ENCODE measurements at places on chromosomes 11 and 22.
A peak's percentile ranks its signal among the peaks of the same experiment; 100 is the strongest.

- no peak for DNase-seq
These were observed 64.6 kb upstream of the SESN3 start for GRCh38 chr11:95295382-95296149.

- no peak for DNase-seq
These were observed 13.1 kb downstream of the LARGE2 start for GRCh38 chr11:45935349-45936064.

DNA sequence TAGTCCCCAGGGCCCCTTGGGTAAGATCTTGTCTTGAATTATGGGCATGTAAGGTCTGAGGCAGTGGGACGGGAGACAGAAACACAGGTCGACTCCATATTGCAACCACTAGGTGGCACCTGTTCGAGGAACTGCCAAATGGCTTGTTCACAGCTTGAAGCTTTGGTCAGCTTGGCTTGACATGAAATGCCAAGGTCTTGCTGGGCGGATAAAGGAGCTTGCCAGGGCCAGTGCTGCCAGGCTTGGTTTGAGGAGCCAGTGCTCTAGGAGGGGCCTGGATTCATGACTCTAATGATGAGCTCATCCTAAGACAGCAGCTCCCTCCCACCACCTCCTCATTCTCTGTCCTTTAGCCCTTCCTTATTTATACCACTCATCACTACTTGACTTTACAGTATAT, 11.9 kb upstream of the NRIP3 start:
- no peak for DNase-seq

DNA sequence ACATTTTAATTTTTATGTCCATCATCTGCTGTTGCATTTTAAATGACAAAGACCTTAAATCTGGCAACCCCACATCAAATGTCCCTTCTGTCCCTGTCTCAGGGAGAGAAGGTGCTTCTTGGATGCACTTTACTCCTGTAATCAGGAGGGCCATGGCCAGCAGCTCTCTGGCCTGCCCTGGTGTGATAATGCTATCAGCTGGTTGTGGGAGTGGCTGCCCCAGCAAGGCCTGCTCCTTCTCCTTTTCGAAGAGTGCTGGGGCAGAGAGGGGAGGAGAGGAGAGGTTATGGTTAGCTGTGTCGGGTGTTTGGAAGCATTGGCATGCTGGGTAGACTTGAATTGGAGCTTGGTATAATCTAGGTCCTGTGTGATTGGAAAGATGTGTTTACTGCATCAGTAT, 12.8 kb downstream of the TNRC6B start:
- no peak for DNase-seq

DNA sequence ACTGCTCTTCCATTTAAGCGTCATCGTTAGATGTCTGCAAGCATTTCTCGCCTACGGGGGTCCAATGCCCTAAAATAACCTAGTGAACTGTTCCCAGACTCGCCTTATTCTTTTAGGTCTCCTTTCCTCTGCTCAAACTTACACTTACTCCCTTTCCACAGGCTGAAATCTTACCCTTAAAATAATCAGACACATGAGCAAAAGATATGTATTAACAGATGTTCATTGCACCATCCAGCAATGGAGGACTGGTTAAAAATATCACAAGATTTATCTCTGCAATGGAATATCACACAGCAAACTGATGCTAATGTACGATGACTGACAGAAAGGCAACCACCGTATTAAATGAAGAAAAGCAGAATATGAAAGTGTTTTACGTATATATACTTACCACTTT, 1.6 kb upstream of the CSTF3 start:
- DNase-seq: no peak

- no peak for DNase-seq
These were observed 161.7 kb downstream of the COMMD9 start for GRCh38 chr11:36127550-36127949.

DNA sequence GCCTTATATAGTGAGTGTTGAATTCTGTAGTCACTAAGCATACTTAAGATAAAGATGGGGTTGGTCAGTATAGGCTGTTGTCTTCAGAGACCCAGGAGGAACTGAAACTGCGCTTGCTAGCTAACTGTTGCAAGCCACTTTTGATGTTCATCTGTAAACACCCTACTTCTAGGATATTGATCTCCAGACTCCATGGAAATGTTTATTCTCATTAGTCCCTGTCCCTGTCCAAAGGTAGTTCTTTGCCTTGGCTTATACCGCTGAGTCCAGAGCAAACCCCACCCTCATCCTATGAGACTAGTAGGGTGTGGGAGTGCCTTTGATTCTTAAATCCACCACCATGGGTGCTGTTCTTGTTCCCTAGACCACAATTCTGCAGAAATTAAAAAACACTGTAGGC, 36.4 kb downstream of the DEPDC5 start:
- DNase-seq: no peak

GRCh38 chr11:18046116-18046777, at the start of gene TPH1:
TPH1 (minus strand) TSS chr11:18046269; CDS start chr11:18040762, 5,507 bp downstream.
- no peak for DNase-seq

DNA sequence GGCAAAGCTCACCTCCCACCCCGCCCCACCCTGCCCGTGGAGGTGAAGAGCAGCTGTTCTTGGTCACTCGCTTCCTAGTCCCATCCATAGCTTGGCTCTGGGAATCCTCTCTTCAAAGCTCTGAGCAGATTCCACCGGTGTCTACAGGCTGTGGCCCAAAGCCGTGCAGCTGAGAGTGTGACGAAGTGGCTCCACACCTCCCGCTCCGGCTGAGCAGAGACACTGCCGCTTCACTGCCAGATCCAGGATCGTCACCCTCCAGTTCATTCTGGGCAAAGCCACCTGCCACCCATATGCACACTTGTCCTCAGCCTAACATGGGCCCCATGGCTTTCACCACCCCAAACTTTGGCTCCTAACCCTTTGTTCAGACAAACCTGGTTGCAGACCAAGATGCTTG, 532.9 kb upstream of the B3GAT1 start:
- DNase-seq: no peak

GRCh38 chr11:2484576-2485125, 39.8 kb downstream of the KCNQ1 start:
- no peak for DNase-seq

DNA sequence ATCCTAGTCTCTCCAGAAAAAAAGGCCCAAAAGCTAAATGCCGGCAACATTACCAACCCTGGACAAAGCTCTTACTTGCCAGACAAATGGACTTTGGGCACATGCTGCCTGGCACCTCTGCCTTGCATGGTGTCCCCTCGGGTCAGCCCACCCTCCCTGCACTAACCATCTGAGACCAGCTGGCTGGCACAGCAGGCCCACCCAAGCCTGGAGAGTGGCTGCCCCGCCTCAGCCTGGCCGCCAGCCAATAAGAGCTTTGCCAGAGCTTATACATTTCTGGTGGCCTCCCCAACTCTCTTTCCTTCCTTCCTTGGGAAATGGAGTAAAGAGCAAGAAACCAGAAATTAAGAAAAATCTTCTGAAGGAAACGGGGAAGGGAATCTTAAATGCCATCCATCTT, 24.5 kb downstream of the MCHR1 start:
- DNase-seq: no peak

- DNase-seq: no peak
These were observed 36.2 kb downstream of the PISD start for GRCh38 chr22:31625661-31626426.

DNA sequence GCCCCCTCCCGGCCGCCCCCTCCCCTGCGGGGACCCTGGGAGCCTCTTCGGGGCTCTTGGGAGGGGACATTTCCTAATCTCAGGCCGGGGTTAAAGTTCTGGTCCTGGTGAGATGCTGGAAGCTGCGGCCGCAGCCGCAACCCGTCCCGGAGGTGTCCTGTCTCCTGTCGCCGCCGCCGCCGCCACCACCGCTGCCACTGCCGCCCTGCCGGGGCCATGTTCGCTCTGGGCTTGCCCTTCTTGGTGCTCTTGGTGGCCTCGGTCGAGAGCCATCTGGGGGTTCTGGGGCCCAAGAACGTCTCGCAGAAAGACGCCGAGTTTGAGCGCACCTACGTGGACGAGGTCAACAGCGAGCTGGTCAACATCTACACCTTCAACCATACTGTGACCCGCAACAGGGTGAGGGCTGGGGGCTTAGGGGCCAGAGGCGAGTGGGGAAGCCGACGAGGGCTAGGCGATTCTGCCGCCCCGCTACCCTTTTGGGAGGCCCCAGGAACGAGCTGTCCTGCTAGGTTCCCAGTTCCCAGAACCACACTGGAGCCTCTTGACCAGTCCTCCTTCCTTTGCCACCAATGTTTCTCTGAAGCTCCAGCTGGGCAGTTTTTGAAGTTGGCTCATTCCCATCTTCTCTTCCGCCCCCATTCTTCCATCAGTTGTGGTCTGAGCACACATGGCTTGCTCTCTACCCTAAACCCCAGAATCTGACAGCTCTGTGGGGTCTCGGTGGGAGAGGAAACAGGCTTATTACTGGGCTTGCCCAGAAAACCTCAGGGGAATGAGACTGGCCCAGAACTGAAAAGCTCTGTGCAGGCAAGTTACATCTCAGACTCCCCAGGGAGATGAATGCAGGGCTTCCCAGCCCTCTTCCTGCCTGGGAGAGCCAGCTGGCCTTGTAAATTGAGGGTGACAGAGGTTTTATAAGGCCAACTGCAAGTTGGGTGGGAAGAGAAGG, 781 bp downstream of the SIDT2 start:
- peak; percentile 27 for DNase-seq

DNA sequence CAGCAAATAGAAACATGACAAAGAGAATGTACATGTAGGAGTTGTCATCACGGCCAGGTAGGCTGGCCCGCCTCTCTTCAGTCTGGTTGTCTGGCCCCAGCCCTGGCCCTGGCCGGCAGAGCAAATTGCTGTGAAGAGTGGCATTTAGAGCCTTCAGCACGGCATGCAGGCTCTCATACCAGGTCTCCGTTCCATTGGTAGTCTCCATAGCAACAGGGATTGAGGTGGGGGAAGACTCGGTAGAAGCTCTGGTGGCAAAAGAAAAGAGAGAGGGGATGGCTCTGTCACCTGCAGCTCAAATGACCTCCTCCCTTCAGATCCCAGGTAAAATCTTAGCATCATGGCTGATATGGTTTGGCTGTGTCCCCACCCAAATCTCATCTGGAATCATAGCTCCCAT, 10.0 kb downstream of the KCNE3 start:
- DNase-seq: no peak

- peak; percentile 11 for DNase-seq
These were observed 568 bp downstream of the ALG8 start for GRCh38 chr11:78138694-78139421.

- DNase-seq: no peak
These were observed 230.4 kb downstream of the ST3GAL4 start for GRCh38 chr11:126585774-126586491.

- DNase-seq: no peak
These were observed 56.0 kb upstream of the SEPTIN5 start for GRCh38 chr22:19658057-19658966.

GRCh38 chr22:27554106-27554811, 247.3 kb downstream of the MN1 start:
- DNase-seq: no peak

- DNase-seq: no peak
These were observed 9.4 kb upstream of the PPM1F start for GRCh38 chr22:21961886-21962654.

DNA sequence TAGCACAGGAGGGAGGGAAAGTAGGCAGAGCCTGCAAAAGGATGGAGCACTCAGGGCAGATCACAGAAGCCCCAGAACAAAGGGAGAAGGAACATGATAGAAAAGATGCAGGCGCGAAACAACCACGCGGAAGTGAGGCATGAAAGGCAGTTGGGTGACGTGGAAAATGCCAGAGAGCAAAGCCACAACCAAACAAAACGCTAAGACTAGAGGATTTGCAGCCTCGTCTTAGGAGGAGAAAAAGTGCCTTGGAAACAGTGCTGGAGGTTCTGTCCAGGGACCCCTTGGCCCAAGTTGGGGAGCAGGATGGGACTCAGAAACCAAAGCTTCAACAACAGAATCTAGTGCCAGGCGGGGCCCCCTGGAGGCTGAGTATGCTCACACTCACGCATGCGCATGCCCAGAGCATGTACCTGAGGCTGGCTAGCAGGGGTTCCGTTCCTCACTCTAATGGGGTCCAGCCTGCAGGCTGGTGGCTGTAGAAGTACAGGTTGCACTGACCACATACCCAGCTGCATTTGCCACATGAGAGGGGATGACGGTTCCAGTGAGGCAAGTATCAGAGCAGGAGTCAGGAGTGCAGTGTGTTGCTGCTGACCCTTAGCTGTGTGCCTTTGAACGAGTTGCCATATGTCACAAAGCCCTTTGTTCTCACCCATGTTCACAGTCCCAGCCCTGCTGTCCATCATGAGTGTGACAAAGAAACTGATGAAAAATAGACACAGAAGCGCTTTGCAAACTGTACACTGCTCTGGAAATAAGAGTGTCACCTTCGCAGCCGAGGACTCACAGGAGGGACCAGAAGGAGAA, 568.6 kb upstream of the CADM1 start:
- no peak for DNase-seq

GRCh38 chr11:116513278-116513823, 259.4 kb downstream of the BUD13 start:
- no peak for DNase-seq

- no peak for DNase-seq
These were observed 115.2 kb upstream of the SORL1-AS1 start for GRCh38 chr11:121567995-121568394.

DNA sequence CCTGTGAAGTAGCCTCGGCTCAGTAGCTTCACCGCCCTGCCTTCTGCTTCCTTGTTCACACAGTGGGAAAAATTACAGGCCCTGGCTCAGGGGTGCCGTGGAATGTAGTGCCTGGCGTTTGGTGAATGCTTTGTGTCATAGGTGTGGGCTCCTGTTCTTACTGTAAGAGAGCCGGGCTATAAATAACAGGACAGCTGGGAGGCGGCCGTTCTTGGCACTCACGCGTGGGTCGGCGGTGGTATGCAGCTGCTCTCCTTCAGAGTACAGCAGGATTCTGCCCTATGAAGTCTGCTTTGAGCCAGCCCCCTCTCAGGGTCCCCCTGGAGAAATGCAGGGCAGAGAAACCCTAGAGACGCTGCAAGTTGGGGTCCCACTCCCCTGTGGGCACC, 84.2 kb downstream of the CTTN start:
- no peak for DNase-seq

DNA sequence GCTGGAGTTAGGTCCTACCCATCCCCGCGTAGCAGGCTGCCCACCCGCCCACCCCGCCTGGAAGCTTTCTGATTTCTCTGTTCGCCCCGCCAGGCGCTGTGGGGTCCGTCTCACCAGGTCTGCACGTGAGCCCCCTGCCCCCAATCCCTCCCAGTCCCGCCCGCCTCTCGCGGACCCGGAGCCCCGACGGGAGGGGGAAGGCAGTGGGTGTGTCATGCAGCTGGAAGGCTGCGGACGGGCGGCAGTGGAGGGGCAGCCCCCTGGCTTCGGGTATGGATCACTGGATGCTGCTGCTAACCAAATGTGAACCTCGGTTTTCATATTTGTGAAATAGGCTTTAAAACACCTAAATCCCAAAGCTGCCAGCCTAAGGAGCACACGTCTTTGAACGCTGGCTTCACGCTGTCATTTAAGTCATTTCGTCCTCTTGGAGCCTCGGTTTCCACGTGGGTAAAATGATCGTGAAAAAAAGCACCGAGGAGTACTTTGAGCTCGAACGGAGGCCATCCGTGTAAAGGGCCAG, 568 bp upstream of the BIK start:
- no peak for DNase-seq

DNA sequence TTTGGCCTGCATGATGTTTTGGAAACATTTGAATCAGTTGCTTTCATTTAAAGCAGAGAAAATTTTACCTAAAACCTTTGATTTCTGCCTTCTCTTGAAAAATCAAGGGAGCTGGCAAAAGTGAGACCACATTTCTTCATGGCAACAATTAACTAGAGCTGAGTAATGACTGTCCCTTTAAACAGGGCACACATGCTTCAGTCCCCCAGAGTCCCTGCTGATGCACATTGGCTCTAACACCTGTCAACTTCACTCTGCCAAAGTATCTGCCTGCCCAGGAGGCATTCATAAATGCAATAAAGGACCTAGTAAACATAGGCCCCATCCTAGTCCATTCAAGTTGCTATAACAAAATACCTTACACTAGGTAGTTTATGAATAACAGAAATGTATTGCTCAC, 87.1 kb upstream of the LDLRAD3 start:
- DNase-seq: no peak

All from activated CD4-positive, alpha-beta T cell treated with anti-CD3 and anti-CD28 coated beads for 24 hours (primary cell).